IMR-90 (cell line): ENCODE measurements at places on chromosomes 3 and 15. TPM values are rescaled to one million over a fixed set of nuclear protein-coding genes. Genes with fewer than 3 reads are reported as not detected.

A4GNT gene
- not detected in 2 replicates for polyA plus RNA-seq

DNA sequence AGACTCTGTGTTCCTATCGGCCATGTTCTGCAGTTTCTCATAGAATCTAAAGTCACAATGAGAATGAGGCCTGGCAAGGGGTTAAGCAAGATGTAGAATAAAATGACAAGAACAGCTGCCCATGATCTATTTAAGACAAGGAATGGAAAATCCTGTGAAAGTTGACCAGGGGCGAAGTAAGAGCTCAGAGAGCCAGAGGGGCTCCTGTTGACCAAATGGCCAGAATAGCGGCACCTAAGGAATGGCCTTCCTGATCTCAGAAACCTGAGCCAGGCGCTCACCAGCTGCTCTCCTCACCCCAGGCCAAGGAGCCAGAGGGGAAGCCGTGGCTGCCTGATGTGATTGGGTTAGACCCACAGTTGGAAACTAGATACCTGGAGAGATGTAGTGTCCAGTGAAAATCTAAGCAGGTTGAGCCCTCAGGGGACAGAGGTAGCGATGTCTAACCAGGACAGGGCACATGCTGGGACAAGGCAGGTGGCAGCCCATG, 106.1 kb upstream of the NDN start:
- H3K36me3 ChIP-seq = no peaks in the 10 kb centered on the region
- no peaks in the 10 kb centered on the region for H3K27me3 ChIP-seq
- DNase-seq = no peak
- H3K4me3 ChIP-seq = no peak overlapping the region

- peak overlapping the region; percentile 94 for H3K4me3 ChIP-seq
- peaks cover 2% of the 10 kb centered on the region for H3K4me1 ChIP-seq
- peak; percentile 17 for DNase-seq
- peak overlapping the region; percentile 88 for H3K27ac ChIP-seq
Measured at GRCh38 chr3:5188419-5189221, 1.1 kb downstream of the EDEM1 start.

DNA sequence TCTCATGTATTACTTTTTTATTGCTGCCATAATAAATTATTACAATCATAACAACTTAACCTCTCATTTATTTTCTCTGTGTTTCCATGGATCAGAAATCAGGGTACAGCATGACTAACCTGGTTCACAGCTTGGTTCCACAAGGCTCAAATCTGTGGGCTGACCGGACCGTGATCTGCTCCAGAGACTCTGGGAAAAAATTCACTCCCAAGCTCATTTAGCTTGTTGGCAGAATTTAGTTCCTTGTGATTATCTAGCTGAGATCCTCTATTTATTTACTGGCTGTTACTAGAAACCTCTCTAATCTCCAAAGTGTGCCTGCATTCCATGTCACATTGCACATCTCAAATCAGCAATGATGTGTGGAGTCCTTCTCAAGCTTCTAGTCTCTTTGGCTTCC, 386.6 kb downstream of the DIPK2A start:
- H3K36me3 ChIP-seq = no peaks in the 10 kb centered on the region
- no peaks in the 10 kb centered on the region for H3K27me3 ChIP-seq
- no peak for DNase-seq

DNA sequence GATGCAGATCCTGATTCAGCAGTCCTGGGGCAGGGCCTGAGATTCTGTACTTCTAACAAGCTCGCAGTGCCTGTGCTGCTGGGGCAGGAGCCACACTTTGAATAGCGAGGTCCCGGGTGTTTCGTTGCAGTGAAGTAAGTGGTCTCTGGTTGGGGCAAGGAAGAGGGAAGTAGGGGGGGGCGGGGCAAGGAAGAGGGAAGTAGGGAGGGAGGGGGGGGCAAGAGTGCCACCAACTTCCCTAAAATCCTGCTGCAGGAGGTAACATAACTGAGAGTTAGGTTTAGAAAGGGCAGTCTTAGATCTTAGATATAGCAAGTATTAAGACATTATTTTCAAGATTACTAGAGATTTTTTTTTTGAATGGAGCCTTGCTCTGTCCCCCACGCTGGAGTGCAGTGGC, 35.5 kb downstream of the CRTAP start:
- H3K4me3 ChIP-seq = no peak overlapping the region
- H3K36me3 ChIP-seq = no peaks in the 10 kb centered on the region
- peaks cover 3% of the 10 kb centered on the region; the same call in 1 of the 2 replicates for H3K4me1 ChIP-seq
- no peak for DNase-seq

DNA sequence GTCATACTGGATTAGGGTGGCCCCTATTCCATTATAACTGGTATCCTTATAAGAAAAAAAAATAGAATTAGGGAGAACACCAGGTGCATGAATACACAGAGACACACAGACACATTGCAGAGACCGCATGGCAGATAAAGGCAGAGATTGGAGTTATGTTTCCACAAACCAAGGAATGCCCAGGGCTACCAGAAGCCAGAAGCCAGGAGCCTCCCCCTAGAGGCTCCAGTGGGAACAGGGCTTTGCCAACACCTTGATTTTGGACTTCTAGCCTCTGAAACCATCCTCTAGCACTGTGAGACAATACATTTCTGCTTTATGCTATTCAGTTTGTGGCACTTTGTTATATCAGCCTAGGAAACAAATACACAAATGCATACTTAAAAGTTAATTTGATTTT, 10.4 kb downstream of the GOLM2 start:
- no peak overlapping the region for H3K27ac ChIP-seq
- H3K4me1 ChIP-seq = peaks cover 10% of the 10 kb centered on the region
- no peak for DNase-seq
- no peak overlapping the region for H3K4me3 ChIP-seq
- no peaks in the 10 kb centered on the region for H3K27me3 ChIP-seq

- H3K4me3 ChIP-seq = peak overlapping the region; percentile 20; the same call in 1 of the 2 replicates
- peak; percentile 73 for DNase-seq
- H3K27ac ChIP-seq = no peak overlapping the region; the same call in 1 of the 2 replicates
- H3K36me3 ChIP-seq = peaks cover under 1% of the 10 kb centered on the region; the same call in 1 of the 2 replicates
Measured at GRCh38 chr15:57146506-57147201, 228.2 kb downstream of the TCF12 start.
